NCI-H2081 (cell line): ENCODE measurements at places on chromosomes 11 and 22.

- no peak for DNase-seq
These were observed 826.5 kb downstream of the NTM start for GRCh38 chr11:132196928-132197327.

DNA sequence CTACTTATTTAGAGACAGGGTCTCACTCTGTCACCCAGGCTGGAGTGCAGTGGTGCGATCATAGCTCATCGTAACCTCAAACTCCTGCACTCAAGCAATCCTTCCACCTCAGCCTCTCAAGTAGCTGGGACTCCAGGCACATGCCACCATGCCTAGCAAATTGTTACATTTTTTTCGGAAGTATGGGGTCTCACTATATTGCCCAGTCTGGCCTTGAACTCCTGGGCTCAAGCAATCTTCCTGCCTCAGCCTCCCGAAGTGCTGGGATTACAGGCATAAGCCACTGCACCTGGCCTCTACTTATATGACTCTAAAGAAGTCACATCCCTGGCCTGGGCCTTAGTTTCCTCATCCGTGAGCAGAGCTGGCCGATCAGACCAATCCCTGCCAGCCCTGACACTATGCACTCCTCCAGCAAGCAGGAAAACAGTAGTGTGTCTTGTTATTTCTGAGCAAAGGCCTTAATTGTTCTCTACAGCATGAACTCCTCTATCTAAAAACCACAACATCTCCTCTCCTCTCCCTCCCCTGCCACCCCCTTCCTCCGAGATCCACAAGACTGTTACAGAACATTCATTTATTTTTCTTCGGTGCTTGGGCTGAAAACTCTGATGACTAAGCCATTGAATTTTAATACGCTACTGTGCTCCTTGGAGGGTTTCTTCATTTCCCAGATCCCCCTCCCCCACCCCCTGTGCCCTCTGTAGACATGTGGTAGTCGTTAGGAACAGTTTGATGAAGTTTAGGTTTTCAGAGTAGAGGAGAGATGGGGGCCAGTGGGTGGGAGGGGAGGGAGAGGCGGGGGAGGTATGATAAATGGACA lies 91.5 kb downstream of the ABTB2 start:
- DNase-seq, result no peak

DNA sequence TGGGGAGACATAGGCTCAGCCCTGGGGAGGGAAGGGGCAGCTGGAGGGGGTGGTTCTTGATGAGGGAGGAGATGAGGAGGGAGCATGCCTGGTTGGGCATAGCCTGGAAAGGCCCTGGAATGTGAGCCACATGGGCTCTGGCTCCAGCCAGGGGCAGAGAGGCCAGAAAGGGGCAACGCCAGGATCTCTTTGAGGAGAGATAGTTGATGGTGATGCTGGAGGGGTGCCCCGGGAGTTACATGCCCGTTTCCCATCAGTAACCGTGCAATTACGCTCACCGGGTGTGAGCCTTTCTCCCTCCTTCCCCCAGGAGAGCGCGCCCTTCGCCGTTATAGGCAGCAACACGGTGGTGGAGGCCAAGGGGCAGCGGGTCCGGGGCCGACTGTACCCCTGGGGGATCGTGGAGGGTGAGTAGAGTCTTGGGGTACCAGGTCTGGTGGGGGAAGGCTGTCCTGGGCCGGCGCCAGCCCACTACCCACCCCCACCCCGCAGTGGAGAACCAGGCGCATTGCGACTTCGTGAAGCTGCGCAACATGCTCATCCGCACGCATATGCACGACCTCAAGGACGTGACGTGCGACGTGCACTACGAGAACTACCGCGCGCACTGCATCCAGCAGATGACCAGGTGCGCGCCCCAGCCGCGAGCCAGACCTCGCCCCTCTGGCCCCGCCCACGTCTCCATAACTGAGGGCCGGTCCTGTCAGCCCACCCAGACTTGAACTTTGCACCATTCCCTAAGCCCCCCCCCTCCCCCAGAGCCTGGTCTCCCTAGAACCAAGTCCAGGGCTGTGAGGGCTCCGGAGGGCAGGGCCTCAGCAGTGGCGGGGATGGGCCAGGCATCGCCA lies 1.8 kb upstream of the GP1BB start:
- DNase-seq, result no peak

GRCh38 chr11:94546886-94547285 lies 3.2 kb downstream of the FUT4 start:
- no peak for DNase-seq

DNA sequence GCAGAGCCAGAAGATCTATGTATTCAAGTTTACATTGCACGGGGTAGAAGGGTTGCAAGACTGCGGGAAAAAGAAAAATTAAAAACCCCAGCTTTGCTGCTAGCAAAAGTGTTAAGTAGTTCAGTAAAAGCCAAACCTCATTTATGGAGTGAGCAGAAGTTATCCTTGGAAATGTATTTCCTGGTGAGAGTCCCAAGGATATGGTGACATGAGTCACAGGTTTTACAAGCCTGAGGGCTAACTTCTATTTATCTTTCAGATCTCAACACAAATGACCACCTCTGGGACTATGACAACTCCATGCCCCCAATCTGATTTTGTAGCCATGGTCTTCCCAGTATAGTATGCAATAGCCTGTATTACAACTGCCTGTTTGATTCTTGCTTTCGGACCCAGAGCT lies 26.1 kb downstream of the ABTB2 start:
- no peak for DNase-seq

DNA sequence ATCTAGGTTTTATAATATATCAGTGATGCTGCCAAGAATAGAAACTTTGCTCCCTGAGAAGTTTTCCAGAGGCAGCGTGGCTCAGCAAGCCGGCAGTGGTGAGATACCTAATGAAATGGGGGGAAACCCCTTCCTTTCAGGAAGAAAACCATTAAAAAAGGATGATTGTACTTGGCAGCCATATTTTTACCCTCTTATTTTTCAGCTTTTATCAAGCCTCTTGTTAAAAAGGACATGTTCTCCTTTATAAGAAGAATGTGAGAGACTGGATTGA lies 9.0 kb upstream of the ME3 start:
- no peak for DNase-seq

DNA sequence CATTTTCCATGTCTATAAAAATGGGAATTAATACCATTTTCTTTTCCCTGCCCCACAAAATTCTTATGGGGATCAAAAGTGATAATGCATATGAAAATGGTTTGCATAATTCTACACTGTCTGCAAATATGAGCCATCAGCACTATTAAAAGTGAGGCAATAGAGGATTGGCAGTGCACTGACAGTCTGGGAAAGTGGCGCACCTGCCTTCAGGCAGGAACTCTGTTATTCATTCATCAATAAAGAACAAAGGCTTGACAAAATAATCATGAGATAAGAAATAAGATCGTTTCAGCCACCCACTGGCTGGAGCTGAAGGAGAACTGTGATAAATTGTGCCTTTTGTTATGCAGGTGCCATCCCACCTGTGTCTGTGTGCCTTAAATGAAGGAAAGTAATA lies 49.5 kb downstream of the ARFGAP2 start:
- DNase-seq, result peak; percentile 30

GRCh38 chr11:118938491-118939403 lies 13.0 kb upstream of the BCL9L start:
- DNase-seq, result no peak

DNA sequence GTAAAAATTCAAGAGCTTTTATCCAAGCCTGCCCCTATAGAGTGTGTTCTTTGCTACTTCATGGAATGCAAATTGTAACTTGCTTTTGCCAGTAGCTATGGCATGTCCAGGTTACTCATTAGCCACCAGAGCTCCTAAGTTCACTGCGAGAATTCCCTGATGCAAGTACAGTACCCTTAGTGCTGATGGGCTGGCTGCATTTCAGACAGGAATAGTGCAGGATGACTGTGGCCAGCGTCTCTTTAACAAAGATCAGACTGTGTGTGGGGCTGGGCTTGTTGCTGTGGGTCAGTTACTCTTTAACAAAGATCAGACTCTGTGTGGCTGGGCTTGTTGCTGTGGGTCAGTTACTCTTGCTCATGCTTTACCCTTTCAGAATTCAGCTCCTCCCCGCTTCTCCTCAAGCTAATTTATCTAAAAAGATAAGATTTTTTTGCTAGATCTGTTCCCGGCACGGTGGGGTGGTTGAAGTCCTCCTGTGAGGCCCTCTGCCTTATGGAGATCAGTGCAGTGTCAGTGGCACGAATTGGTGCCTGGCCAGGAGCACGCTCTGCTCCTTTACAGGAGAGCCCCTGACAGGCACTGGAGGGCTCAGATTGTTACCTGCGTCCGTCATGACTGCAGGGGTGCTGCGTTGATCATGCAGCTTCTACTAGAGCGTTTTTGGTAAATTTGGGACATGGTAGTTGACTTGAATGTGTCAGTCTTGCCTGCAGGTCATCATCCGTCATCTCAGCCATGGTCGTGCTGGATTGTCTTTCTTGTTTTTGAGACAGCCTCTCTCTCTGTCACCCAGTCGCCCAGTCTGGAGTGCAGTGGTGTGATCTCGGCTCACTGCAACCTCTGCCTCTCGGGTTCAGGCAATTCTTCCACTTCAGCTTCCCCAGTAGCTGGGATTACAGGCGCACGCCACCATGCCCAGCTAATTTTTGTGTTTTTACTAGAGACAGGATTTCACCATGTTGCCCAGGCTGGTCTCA lies 27.0 kb downstream of the AP2A2 start:
- no peak for DNase-seq

- peak; percentile 43 for DNase-seq
These were observed 50.0 kb upstream of the POU2AF1 start for GRCh38 chr11:111429066-111429506.

DNA sequence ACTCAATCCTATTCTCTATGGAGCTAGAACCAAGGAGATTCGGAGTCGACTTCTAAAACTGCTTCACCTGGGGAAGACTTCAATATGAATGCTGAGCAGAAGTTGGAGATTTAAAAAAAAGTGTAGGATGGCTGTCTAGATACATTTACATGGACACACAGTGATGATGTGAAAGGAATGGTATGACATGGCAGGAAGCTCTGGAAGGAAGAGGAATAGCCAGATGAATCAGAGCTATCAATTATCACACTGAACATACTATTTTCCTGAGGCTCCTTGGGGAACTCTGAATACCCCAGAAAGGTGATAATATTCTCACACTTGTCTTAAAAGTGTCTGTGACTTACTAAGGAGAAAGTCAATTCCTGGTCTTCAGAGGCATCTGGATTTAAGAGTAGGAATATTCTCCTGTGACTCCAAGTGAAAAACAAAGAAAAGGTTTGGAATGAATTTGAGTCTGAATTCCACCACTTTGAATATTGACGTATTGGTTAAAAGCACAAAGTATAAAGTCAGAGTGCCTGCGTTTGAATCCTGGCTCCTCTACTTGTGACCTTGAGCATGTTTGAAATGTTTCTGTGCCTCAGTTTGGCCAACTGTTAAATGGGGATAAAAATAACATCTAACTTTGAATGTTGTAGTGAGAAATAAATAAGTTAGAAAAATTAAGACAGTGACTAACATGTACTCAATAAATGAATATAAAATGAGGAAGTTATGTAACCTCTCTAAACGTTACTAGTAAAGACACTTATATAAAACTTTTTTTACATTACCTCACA lies 1.3 kb downstream of the OR52D1 start:
- no peak for DNase-seq

DNA sequence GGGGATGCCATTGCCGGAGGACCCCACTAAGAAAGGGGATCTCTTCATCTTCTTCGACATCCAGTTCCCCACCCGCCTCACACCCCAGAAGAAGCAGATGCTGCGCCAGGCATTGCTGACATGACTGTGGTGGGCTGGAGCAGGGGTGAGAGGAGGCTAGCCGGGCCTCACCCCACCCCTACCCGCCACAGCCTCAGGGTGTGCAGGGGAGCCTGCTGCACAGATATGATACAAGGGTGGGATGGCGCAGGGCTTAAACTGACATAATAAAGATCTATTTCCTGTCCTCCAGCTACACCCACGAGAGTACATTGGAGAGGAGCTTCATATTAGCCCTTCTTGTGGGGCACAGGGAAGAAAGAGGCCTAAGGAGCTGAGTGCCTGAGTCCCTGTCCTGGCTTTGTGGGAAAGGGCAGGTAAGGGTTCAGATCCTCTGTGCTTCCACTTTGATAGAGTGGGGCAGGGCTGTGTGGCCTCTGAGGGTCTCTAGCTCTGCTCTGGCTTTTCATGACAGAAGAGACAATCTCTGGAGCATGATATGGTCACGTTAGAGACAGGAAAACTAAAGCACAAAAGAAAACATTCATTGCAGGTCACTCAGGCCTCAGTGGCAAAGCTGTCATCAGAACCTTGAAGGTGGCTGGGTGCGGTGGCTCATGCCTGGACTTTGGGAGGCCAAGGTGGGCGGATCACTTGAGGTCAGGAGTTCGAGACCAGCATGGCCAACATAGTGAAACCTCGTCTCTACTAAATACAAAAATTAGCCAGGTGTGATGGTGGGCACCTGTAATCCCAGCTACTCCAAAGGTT lies 12.4 kb downstream of the UCP2 start:
- no peak for DNase-seq

DNA sequence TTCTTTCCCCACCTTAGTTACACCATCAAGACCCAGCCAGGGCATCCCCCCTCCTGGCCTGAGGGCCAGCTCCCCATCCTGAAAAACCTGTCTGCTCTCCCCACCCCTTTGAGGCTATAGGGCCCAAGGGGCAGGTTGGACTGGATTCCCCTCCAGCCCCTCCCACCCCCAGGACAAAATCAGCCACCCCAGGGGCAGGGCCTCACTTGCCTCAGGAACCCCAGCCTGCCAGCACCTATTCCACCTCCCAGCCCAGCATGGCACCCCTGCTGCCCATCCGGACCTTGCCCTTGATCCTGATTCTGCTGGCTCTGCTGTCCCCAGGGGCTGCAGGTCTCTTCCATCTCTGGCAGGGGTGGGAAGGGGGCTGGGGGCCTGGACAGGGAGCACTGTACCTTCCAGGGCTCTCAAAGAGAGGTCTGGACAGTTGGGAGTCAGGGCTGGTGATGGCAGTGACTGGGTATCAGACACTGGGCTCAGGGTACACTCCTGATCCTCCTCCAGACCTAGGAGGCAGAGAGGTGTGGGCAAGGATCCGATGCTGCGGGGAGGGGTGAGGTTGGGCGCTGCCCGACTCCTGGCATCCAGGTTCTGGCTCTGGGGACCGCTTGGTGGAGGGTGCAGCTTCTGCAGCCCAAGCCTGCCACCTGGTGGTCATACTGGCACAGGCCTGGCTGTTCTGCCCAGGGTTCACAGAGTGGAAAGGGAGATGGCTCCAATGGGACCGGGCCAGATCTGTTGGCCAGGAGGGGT lies at the start of gene UPK2:
TSS of gene UPK2 (plus strand) at position 205 of the 753 bp plus-strand sequence. CDS start at position 258, 53 bp downstream.
- peak; percentile 84 for DNase-seq

- no peak for DNase-seq
These were observed 158.7 kb upstream of the ARHGAP20 start for GRCh38 chr11:110870816-110871522.
